ENCODE measurements at places on chromosomes 7 and 10. TPM values are rescaled to one million over a fixed set of nuclear protein-coding genes. Genes with fewer than 3 reads are reported as not detected.

DNA sequence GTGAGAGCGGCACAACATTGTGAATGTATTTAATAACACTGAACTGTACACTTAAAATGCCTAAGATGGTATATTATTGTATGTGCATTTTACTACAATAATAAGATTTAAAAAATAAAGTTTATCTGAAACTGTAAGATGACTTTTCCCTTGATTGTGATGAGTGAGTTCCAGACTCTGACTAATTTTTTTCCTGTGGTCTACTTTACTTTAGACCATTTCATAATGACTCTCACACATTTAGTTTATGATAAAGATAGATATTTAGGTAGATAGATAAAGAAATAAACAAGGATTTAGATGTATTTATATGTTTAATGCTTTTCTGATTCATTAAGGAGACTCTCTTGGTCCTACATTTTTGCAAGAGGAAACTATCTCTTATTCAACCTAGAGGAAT lies 835.9 kb upstream of the SORCS1 start:
- no peak for DNase-seq

GRCh38 chr10:72344932-72345331 lies 9.8 kb downstream of the DNAJB12 start:
- no peak for DNase-seq

DNA sequence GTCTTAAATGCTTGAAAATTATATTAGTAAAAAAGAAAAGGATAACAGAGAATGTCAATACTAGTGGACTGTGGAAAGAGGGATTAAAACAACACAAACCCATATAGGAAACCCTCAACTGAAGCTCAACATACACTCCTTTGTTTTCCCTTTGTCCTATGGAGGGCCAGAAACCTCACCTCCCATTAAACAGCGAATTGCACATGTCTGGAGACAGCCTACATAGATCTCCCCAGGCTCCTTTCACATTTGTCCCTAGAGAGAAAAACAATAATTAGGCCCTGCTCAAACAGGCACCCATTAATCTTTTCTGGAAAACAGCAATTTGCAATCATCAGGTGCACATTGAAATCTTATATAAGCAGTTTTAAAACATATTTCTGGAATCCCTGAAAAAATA lies 87.6 kb upstream of the SEMA3D start:
- no peak for DNase-seq

GRCh38 chr10:28200775-28201174 lies 102.1 kb downstream of the MPP7 start:
- DNase-seq: no peak

DNA sequence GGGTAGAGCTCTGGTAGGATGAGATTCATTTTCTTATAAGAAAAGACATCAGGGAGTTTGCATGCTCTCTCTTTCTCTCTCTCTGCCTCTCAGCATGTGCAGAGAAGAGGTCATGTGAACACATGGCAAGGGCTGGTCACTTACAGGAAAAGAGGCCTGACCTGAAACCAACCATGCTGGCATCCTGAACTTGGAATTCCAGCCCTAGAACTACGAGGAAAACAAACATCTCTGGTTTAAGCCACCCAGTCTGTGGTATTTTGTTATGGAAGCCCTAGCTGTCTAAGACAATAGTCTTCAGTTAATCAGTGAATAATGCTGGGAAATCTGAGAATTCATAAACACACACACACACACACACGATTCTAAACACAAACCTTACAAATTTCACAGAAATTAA lies 1104.2 kb upstream of the LRRN3 start:
- DNase-seq: no peak

DNA sequence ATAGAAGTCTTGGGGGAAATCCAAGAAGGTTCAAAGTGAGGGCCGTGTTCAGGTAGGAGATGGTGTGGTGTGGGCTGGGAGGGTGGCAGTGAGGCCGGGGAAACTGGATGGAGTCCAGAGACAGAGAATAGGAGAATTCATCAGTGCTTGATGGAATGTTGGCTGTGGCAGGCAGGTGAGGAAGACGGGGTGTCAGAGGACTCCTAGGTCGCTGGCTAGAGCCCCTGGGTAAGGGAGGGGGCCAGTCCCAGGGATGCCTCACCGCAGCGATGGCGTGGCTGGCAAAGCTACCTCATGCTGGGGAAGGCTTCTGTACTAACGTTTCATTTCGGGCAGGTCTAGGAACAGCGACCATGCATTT lies 373.0 kb downstream of the RPS24 start:
- no peak for DNase-seq

DNA sequence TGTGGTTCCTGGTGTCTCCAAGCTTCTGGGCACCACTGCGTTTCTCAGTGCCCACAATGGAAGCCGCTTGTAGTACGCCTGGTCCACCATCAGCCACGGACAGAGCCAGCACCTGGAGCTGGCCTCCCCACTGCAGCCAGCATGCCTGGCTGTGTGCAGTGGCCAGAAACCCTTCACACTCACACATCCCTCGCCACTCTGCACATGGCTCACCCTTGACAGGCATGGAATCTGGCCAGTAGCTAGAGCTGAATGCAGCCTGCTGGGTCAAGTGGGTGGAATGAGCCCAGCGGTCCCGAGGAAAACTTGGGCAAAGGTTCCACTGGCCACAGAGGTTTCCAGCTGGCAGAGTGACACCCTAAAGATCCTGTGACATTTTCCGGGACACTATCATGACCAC lies 146.0 kb upstream of the ADO start:
- no peak for DNase-seq

- no peak for DNase-seq
These were observed 566.0 kb downstream of the CALN1 start for GRCh38 chr7:71846160-71846559.

The BHLHA15 gene
- total RNA-seq: 8.6 TPM

GRCh38 chr10:32379318-32379949 lies 32.5 kb upstream of the EPC1 start:
- DNase-seq: no peak

DNA sequence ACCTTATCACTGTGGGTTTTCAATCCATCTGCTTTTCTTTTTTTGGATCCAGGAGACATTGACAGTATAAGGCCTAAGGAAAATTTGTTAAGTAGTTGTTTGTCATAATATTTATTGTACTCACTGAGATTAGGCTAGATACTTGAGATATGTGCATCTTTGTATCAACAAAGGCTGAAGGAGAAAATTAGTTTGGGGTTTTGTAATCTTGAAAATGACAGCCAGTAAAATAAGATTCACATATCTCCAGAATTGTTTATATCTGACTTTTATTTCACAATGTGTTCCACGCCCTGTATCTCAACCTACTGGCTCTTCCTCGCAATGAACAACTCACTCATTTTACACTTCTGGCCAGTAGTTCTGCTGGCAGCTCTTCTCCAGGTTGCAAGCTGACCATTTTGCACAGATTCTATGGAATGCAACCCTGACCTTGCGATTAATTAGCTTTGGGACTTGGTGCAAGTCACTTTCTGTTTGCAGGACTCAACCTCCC lies 132.7 kb downstream of the GATA3 start:
- no peak for DNase-seq

The CACNA2D1 gene
- 197 TPM for total RNA-seq

- no peak for DNase-seq
These were observed 402 bp upstream of the TMEM168 start for GRCh38 chr7:112790586-112791003.

GRCh38 chr7:51786284-51786683 lies 469.7 kb upstream of the COBL start:
- DNase-seq: no peak

The CNNM2 gene
- total RNA-seq: 5.7 TPM

DNA sequence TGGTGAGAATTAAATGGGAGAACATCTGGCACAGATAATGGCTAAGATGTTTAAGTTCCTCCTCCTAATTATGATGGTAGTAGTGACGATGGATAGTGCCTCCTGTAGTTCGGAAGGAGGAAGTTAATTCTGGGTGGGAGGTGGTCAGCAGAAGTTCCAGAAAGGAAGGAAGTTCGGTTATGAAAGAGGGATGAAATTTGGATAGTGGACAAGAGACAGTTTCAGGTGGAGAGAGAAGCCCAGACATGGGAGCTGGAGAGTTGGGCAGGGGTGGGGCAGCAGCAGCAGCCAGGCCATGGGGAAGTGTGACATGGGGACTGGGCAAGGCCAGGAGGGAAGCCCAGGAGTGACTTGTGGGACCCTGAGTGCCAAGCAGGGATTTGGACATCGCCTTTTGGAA lies 99.5 kb downstream of the CCNY start:
- DNase-seq: no peak

GRCh38 chr10:71972746-71973695 lies 8.8 kb downstream of the CHST3 start:
- DNase-seq: no peak

DNA sequence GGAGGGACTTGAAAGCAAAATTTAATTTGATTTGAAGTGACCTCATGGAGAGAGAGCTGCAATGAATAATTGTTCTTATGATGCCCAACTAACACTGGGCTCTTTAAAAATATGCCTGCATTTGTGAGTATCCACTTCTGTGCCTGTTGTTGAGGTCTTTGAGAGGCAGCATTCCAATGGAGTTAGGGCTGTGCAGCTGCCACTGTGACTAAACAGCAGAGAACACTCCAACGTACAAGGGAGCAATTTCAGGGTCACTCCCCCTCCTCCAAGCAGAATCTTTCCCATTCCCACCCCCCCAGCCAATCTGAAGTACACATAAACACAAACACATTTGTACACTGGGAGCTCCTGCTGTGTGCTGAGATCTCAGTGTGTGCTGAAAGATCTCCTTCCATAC lies 28.0 kb upstream of the GSAP start:
- no peak for DNase-seq

DNA sequence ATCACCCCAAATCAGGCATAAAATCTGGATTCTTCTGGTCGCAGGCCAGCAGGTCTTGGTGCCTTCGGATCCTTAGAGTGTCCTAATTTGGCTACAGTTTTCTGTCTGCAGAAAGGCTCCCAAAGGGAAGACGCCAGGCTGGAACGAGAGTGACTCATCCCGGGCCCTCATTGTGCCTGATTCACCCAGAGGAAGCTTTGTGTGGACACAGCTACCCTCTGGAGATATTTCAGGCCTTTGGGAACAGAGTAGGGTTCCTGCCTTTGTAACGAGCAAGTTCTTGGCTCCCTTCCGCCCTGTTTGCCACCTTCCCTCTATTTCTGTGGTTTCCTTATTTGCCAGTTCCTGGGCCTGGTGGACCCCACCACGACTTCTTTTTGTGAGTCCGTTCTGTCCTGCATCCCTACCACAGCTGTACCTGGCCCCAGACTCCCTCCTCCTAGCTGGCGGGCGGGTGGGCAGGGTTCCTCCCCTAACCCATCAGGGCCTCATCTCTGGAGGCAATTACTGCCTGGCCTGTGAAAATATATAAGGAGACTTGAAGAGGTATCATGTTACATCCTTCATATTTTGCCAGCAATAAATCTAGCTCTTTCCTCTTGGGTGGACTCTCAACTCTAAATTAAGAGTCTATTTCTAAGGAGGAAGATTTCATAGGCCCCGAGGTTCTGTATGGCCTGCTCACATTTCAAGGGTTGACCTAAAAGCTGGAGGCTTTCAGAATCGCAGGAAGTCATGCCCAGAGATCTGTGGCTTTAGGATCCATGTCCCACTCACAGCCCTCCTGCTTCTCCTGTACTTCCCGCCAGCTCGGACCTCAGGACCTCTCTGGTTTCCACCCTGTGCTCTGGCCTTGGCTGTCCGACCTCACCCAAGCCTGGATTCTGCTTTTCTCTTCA lies 219.2 kb upstream of the ZNF32 start:
- DNase-seq: no peak

- DNase-seq: no peak
These were observed 280.8 kb upstream of the LRGUK start for GRCh38 chr7:133846203-133846945.

DNA sequence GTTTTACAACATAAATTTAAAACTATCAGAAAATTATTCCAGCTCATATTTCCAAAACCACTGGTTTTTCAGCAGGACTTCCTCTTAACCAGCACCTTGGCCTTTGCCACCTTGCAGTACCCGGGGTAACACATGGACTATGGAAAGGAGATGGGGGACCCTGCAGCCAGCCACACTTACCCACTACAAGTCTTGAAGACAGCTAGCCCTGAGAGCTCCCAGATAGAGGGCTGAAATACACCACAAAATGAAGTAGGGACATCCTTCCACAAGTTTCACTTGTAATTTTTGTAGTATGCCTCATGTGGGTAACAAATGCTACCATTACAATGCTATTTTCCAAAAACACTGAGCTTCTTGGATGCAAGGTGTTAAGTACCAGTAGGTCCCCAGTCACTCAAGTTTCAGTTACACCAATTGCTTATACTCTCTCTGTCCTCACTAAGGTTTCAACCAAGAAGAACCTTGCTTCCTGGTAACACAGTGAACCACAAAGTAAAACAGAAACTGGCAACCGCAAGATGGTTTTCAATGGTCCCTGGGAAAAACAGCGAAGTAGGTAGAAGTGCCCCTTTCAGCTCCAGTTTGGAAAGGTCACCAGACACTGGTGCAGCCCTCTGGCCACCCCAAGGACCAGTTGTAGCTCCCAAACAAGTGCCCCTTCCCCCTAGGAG lies 110.9 kb downstream of the SGMS1 start:
- no peak for DNase-seq

The AGR3 gene
- total RNA-seq: not detected

DNA sequence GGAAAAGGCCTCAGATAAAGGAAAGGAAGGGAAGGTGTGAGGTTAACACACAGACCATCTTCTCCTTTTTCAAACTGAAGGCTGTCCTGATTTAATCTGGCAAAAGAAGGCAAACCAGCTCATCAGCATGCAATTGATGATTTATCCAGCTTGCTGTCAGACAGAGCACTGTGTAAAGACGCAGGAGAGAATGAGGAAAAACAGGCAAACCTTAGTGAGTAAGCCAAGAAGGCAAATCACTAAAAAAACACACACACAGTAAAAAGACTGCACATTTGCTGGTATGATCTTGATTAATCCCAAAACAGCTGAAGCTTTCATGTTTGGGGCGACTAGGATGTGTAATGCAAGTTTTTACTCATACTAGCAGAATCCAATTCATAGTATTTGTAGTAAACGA lies 65.8 kb upstream of the SKAP2 start:
- DNase-seq: no peak

GRCh38 chr7:106864298-106865081 lies 592 bp upstream of the PIK3CG start:
- no peak for DNase-seq

DNA sequence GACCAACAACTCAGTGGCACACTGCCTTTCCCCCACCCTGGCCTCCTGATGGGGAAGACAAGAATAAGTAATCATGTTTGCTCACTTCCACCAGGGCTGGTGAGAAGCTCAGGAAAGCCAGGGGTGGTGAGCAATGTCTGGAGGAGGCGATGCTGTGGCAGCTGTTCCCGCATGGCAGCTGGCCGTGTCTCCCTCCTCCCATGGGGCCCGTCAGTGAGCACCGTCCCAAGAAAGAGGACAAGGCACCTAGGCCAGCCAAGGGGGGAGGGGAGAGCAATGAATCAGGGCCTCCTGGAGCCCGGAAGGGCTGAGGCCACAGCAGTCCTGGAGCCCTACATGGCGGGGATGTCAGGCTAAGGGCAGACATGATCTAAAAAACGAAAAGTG lies 69.2 kb upstream of the INSIG1 start:
- DNase-seq: no peak

Data from frontal cortex (tissue), 4 donors.